ENCODE measurements at places on chromosomes 5 and 9.

GRCh38 chr5:62347928-62348327 is 41.9 kb downstream of the KIF2A start:
- DNase-seq: no peak

GRCh38 chr5:143514616-143515335 is 111.3 kb upstream of the NR3C1 start:
- DNase-seq: no peak

- DNase-seq: no peak
Observed at GRCh38 chr9:20353524-20353923, 268.8 kb downstream of the MLLT3 start.

DNA sequence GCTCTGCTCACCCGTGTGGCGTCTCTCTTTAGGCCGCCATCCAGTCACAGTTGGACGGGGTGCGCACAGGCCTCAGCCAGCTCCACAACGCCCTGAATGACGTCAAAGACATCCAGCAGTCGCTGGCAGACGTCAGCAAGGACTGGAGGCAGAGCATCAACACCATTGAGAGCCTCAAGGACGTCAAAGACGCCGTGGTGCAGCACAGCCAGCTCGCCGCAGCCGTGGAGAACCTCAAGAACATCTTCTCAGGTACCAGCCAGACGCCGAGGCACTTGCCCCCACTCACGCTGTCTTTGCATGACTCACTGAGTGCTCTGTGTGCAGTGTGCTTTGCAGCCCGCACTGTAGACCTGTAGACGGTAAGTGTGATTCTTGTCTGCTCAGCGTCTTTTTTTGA is 4.5 kb downstream of the EXOC3 start:
- DNase-seq: no peak

GRCh38 chr5:38465702-38466423 is 90.6 kb downstream of the LIFR start:
- DNase-seq: no peak
